H54 (cell line): ENCODE measurements at places on chromosomes 3 and 15.

DNA sequence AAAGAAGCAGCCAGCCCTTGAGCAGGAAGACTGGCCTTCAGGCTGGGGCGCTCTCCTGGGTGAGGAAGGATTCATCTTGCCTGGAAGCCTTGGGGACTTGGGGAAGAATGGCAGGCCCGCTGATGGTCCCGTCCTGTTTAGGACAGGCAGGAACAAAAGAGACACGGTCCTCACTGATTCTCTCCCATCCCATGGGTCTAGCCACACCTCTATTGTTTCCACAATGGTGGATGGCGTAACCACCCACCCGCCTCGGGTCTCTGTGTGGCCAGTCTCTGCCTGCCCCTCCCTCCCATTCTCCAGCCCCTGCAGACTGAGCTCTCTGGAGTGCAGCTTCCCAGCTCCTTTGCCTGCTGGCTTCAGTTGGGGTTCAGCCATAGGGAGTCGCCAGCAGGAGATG is 284.3 kb downstream of the UACA start:
- no peak for DNase-seq

- peak; percentile 7 for DNase-seq
Observed at GRCh38 chr3:60555686-60556354, 695.4 kb downstream of the FHIT start.

- peak; percentile 35 for DNase-seq
Observed at GRCh38 chr3:46386205-46386604, 15.5 kb downstream of the CCR5 start.

- no peak for DNase-seq
Observed at GRCh38 chr3:143070977-143071551, 48.5 kb upstream of the CHST2 start.

DNA sequence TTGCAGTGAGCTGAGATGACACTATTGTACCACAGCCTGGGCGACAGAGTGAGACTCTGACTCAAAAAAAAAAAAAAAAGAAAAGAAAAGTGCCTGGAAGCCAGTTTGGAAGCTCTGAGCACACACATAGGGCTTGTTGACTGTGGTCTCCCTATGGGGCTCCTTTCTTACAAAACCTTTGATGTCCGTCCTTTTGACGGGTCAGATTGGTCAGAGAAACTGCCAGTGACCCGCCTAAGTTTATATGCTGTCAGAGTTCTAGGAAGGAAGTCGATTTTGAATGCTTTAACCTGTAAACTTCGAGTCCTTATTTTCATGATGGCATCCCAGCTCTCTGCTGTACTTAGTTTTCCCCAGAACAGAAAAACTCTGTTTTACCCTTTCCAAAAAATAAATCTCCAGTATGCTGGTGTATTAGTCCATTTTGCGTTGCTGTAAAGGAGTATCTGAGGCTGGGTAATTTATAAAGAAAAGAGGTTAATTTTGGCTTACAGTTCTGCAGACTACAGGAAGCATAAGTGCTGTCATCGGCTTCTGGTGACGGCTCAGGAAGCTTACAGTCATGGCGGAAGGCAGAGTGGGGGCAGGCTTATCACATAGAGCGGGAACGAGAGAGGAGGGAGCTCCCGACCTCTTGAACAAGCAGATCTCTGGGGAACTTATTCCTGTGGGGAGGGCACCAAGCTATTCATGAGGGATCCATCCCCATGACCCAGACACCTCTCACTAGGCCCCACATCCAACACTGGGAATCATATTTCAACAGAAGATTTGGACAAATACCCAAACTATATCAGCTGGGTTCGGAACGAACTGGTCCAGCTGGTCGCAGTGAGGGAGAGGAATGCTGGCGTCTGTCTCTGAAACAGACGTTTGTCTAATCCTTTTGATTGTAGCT is 72.3 kb downstream of the LMLN start:
- no peak for DNase-seq

DNA sequence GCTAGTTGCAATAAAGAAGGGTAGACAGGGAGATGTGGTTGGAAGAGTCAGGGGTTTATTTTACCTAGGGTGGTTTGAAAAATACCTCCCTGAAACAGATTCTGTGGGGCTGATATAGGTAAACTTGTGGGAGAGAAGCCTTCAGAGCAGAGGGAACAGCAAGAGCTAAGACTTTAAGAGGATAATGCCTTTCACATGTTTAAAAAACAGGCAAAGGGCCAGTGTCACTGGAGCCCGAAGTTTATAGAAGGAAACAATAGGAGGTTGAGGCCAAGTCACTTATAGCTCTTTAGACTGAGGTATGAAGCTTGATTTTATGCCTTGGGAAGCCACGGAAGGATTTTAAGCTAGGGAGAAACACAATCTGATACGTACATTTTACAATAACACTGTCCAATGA is 448.7 kb downstream of the TAFA4 start:
- no peak for DNase-seq

- no peak for DNase-seq
Observed at GRCh38 chr3:84960581-84960980, 1.8 kb downstream of the CADM2 start.

- no peak for DNase-seq
Observed at GRCh38 chr3:162629372-162629771, 1132.8 kb downstream of the OTOL1 start.

DNA sequence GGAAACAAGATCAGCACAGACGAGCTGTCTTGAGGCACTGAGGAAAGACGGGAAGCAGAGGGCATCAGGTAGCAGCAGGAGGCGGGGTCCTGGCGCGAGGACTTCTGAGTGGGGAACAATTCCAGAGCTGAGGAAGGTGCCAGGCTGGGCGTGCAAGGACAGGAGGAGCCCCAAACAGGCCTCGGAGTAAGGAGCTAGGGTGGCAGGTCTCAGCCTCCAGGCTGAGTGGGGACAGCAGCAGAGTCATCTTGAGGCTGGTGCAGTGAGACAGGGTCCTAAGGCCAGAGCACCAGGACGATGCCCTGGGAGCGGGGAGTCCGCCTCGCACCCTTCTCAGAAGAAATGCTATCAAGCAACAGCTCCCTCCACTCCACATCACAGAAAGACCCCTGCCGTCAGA is 78.4 kb downstream of the PCSK6 start:
- DNase-seq: no peak

GRCh38 chr3:182631183-182632076 is 161.9 kb upstream of the ATP11B start:
- DNase-seq: no peak

GRCh38 chr3:59605318-59605717 is 555.5 kb upstream of the CFAP20DC start:
- DNase-seq: no peak

DNA sequence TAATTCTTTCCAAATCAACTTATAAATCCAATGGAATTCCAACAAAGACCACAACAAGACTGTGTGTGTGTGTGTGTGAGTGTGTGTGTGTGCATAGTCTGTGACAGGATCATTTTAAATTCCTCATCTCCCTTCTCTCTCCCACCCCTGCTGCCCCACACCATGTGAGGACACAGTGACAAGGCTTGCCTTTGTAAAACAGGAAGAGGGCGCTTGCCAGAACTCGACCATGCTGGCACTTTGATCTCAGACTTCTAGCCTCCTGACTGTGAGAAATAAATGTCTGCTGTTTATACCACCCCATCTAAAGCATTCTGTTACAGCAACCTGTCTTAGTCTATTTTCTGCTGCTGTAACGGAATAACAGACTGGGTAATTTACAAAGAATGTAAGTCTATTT is 99.1 kb downstream of the NSMCE3 start:
- no peak for DNase-seq

DNA sequence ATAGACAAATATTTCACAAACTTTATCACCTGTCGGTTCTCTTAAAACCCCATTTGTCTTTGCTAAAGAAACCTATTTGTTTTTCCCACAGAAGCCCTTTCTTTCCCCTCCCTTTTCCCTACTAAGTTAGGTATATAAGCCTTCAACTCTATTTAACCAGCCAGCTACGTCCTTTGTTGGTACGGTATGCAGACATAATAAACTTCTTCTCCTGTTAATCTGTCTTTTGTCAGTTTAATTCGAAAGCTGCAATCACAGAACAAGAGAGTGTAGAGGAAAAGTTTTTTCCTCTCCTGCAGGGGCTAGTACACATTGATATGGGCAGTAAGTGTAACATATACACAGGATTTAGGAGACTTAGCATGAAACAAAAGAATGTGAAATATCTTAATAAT is 21.9 kb upstream of the C15orf39 start:
- no peak for DNase-seq

GRCh38 chr15:52670087-52670486 is 9.1 kb downstream of the ATOSA start:
- no peak for DNase-seq

DNA sequence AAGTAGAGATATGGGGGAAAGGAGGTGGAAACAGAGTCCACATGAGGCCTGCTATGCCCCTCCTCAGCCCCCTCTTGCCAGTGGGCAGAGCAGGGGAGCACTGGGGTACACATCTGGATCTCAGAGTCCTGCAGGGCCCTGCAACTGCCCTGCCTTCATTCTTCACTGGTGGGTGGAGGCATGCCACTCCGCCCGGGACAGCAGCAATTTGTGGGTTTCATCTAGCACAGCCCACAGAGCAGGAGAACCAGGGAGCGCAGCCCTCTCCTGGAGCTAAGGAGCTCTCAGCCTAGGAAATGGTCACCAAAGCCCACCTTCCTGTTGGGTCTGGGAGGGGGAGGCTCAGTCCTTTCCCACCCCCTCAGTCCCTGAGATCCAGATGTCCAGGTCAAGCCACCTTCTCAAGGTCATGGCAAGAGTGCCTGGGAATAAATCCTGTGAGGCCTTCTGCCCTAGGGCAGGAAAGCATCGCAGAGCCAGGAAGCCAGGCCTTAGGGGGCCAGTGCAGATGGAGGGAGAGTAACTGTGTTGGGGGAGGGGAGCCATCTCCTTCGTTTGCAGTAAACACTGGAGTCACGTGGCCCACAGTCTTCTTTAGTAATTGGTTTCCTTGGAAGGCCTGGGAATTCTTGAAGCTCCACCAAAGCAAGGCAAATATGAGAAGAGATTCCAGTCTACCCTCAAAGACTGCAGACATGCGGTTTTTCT is 31.0 kb downstream of the ANP32A start:
- DNase-seq: no peak

DNA sequence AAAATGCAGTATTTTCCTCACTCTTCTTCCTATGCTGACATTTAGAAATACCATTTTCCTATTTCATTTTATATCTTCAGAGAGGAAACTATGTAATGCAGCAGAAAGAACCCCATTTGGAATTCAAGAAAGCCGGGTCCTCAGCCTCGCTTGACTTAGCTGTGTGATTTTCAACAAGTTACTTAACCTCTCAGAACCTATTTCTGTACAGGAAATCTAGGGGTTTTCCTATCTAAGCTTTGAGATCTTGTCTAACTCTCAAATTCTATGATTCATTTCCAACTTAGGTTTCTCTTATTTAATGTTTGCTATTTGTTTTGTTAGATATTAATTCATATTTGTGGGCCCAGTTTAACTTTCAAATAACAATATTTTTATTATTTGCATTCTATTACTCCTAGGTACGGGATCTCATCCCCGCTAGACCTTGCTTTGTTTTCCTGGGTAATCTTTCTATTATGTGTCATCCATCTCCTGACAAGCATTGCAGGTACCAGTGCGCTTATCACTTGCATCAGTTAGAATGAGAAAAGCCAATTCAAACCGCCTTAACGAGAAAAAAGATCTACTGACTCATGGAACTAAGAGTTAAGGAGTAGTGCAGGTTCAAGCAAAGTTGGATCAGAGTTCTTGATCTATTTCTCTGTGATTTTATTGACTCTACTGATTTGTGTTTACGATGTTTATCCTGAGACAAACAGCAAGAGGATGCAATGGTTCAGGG is 70.6 kb upstream of the BHLHE40 start:
- DNase-seq: no peak

- no peak for DNase-seq
Observed at GRCh38 chr3:69044608-69045007, 7.5 kb downstream of the TMF1 start.
